ENCODE measurements at places on chromosomes 2 and 18. TPM values are rescaled to one million over a fixed set of nuclear protein-coding genes. Genes with fewer than 3 reads are reported as not detected.

Gene PRKAG3
- not detected for total RNA-seq

GRCh38 chr18:75173125-75173432 lies 35.9 kb downstream of the PTGR3 start:
- H3K27ac ChIP-seq = no peak overlapping the region
- DNase-seq = no peak
- H3K36me3 ChIP-seq = peaks cover 4% of the 10 kb centered on the region
- peaks cover 3% of the 10 kb centered on the region for H3K27me3 ChIP-seq

GRCh38 chr2:37737507-37737906 lies 66.1 kb upstream of the CDC42EP3 start:
- DNase-seq = no peak
- H3K36me3 ChIP-seq = no peaks in the 10 kb centered on the region
- peaks cover 28% of the 10 kb centered on the region for H3K4me1 ChIP-seq
- no peak overlapping the region for H3K4me3 ChIP-seq
- H3K27ac ChIP-seq = no peak overlapping the region

- peaks cover 2% of the 10 kb centered on the region for H3K4me1 ChIP-seq
- H3K27ac ChIP-seq = no peak overlapping the region
- H3K36me3 ChIP-seq = no peaks in the 10 kb centered on the region
- H3K27me3 ChIP-seq = no peaks in the 10 kb centered on the region
- no peak overlapping the region for H3K4me3 ChIP-seq
Observed at GRCh38 chr2:143617803-143618415, 488.7 kb downstream of the ARHGAP15 start.

Measured in glutamatergic neuron (in vitro differentiated cells).